LNCaP clone FGC (cell line): ENCODE measurements at places on chromosomes 1 and 21.

DNA sequence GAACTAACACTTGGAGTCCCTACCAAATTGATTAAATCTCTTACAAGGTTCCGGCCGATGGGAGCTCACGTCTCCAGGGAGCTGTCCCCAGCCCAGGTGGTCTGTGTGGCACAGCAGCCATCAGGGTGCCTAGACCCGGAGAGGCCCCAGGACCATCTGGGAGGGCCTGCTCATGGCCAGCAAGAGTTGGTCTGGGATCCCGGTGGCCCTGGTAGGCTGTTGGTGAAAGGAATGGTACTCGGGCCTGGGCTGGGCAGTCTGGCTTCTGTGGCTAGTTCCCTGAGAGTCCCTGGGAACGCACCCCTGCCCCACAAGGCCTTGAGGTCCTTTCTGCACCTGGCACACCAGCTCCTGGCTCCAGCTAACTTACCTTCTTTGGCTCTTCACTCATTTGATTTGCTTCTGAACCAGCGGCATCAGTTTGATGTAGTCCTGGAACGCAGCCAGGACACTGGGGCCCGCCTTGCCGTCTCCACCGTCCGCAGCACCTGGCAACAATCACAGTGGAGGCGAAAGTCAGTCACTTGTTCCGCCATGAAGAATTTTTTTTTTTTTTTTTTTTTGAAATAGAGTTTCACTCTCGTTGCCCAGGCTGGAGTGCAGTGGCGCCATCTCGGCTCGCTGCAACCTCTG, 62.5 kb downstream of the SCCPDH start:
- DNase-seq: no peak

GRCh38 chr1:151540982-151541377, 871 bp downstream of the TUFT1 start:
- DNase-seq: no peak

GRCh38 chr1:157782931-157783330, 6.0 kb upstream of the FCRL2 start:
- DNase-seq: no peak

DNA sequence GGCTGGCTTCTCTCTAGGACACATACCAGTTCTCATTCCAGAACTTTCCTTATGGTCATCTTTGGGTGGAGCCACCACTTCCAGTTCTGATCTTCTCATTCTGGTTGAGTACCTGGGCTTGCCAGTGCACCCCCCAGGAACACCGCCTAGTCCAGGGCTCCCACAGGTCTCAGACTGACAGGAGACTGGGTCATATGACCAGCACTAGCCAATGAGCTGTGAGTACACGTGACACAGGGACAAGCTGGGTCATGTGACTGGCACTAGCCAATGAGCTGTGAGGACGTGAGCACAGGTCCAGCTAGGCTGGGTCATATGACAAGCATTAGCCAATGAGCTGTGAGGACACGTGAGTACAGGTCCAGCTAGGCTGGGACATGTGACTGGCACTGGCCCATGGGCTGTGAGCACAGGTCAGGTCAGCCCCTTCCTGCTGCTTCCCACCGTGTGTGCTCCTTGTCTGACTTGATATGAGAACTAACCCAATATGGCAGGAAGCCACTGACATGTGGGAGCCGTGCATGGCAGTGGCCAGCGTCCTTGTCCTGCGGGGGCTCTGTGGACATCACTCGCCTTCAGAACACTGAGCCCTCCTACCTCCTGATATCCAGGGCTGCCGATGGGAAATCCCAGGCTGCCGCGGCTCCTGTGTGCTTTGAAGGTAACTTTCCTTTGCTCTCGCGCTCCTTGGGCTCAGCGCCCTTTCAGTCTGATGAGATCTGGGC, 22.7 kb downstream of the KRTAP10-1 start:
- DNase-seq: peak; percentile 100

DNA sequence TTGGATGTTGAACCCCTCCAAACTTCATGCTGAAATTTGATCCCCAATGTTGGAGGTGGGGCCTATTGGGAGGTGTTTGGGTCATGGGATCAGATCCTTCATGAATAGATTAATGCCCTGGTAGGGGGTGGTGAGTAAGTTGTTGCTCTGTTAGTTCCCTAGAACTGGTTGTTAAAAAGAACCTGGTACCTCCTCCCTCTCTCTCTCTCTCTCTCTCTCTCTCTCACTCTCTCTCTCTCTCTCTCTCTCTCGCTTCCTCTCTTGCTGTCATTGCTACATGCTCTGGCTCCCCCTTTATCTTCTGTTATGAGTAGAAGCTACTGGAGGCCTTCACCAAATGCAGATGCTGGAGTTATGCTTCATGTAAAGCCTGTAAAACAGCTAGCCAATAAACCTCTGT, 498.2 kb upstream of the NR5A2 start:
- no peak for DNase-seq

- no peak for DNase-seq
Measured at GRCh38 chr21:42466700-42467099, 29.3 kb downstream of the RSPH1 start.

GRCh38 chr1:14599800-14600199, 1.3 kb downstream of the KAZN start:
- no peak for DNase-seq

DNA sequence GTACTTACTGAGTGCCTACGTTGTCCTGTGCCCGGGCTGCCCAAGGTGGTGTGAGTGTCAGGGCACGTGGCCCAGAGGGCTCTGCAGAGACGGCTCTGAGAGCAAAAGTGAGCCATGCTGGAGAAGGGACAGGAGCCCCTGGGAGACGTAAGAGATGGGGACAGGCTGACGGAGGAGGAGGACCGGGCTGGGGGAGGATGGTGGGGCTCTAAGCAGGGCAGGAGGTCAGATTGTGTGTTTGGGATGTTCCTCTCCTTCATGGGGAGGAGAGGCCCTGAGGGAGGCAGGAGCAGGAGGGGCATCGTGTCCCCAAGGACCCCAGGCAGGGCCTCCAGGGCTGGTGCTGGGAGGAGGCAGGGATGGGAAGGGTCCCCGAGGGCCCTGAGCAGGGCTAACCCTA, 158.9 kb downstream of the PCBP3 start:
- no peak for DNase-seq

DNA sequence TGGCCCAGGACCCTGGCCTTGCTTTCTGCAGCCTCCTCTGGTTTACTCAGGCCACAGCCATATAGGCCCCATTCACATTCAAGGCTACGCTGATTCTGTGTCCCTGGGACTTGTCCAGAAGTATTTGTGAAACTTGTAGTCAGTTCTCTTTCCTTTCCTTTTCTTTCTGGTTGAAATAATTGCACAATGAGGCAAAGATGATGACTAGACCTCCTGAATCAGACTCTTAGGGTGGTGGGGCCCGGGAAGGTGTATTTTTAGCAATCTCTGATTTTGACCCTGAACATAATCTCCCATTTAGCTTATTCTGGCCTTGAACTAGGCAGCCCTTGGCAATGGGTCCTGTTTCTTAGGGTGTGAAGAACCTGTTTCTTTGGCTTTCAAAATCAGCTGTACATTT, 39.9 kb downstream of the STUM start:
- DNase-seq: no peak

DNA sequence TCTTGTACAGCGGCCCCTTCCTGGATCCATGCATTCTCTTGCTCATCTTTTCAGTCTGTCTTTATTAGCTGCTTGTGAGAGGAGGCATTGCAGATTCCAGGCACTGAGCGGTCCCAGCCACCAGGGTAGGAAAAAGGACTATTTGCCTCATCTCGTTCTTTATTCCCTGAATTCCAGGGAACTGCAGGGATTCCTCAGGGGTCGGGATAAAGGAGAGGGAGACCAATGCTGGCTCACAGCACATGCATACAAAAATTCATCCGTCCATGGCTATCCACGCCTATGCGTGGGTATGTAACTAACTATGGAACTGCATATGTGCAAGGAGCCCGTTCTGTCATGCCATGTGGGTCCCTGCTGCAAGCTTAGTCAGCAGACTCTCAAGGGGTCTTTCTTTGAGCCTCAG, 879 bp upstream of the PLPPR5 start:
- DNase-seq: no peak

GRCh38 chr1:50542362-50542761, 119.1 kb upstream of the DMRTA2 start:
- no peak for DNase-seq

DNA sequence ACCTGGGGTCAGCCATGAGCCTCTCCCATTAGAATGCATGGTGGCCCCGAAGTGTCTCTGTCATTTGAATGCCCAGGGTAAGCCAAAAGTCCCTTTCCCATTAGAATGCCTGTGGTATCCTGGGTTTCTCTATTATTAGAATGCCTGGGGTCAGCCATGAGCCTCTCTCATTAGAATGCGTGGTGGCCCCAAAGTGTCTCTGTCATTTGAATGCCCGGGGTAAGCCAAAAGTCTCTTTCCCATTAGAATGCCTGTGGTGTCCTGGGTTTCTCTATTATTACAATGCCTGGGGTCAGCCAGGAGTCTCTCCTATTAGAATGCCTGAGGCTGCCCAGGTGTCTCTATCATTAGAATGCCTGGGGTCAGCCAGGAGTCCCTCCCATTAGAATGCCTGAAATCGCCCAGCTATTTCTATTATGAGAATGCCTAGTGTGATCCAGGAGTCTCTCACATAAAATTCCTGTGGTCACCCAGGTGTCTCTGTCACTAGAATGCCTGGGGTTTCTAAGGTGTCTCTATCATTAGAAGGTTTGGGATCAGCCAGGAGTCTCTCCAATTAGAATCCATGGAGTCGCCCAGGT, 65.5 kb downstream of the RNF187 start:
- no peak for DNase-seq

- no peak for DNase-seq
Measured at GRCh38 chr1:88139633-88140032, 544.4 kb upstream of the PKN2 start.

GRCh38 chr1:180623579-180624347, 8.1 kb upstream of the XPR1 start:
- no peak for DNase-seq

DNA sequence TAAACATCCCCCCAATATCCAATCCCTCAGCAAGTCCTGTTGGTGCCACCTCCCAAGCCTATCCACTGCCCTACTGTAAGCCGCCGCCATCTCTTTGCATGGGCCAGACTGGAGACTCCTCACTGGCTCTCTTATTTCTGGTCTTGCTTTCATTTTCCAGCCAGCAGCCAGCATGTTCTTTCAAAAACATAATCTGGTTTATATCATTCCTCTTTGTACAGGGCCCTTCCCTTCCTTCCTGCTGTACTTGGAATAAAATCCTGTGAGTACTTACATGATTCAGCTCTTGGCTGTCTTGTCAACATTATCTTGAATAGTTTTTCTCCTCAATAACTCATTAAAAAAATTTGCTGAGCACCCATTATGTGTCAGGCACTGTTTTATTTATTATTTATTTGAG, 28.2 kb downstream of the TLR5 start:
- DNase-seq: no peak

DNA sequence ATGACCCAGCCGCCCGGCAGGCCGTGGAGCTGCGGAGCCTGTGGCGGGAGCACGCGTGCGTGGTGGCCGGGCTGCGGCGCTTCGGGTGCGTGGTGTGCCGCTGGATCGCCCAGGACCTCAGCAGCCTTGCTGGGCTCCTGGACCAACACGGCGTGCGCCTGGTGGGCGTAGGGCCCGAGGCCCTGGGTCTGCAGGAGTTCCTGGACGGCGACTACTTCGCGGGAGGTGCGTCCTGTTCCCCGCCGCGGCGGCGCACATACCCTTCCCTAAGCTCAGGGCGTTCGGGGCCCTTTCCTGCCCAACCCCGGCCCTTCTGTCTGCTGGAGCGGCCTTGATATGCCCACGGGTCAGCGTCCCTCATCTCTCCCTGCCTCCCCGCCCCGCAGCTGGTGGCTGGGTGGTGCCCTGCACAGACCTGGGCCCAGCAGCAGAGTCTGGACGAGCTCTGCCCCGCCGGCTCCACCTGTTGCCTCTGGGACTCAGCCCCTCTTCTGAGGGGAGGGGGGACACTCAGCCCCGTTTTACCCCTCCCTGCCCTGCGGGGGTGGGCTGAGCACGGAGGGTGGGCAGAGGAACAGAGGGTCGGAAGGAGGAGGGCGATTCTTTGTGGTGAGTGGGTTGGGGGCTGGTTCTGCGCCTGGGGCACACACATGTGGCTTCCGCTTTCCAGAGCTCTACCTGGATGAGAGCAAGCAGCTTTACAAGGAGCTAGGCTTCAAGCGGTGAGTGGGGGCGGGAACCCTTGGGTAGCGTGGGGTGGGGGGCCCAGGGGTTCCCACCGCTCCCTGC, 688 bp downstream of the PRXL2B start:
- DNase-seq: no peak

DNA sequence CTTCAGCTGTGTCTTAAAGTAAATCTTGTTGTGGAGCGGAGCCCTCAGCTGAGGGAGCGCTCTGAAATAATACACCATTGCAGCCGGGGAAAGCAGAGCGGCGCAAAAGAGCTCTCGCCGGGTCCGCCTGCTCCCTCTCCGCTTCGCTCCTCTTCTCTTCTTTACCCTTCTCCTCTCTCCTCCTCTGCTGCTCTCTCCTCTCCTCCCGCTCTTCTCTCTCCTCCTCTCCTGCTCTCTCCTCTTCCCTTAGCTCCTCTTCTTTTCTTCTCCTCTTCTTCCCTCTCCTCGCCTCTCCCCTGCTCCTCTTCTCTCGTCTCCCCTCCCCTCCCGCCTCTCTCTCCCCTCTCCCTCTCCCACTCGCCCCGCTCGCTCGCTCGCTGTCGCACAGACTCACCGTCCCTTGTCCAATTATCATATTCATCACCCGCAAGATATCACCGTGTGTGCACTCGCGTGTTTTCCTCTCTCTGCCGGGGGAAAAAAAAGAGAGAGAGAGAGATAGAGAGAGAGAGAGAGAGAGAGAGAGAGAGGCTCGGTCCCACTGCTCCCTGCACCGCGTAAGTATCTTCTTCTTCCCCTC, at the start of gene PROX1:
TSS of gene PROX1 (plus strand) at position 47 of the 580 bp plus-strand sequence. CDS start 8,563 bp downstream, outside the sequence.
- DNase-seq: peak; percentile 58

DNA sequence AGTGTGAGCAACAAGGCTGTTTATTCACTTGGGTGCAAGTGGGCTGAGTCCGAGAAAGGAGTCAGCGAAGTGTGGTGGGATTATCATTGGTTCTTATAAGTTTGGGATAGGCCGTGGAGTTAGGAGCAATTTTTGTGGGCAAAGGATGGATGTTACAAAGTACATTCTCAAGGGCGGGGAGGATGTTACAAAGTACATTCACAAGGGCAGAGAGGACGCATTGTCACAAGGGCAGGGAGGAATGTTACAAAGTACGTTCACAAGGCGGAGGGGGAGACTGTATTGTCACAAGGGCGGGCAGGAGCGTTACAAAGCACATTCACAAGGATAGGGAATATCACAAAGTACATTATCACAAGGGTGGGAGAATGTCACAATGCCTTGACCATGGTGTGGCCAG, 5.2 kb upstream of the TMEM183A start:
- DNase-seq: no peak

DNA sequence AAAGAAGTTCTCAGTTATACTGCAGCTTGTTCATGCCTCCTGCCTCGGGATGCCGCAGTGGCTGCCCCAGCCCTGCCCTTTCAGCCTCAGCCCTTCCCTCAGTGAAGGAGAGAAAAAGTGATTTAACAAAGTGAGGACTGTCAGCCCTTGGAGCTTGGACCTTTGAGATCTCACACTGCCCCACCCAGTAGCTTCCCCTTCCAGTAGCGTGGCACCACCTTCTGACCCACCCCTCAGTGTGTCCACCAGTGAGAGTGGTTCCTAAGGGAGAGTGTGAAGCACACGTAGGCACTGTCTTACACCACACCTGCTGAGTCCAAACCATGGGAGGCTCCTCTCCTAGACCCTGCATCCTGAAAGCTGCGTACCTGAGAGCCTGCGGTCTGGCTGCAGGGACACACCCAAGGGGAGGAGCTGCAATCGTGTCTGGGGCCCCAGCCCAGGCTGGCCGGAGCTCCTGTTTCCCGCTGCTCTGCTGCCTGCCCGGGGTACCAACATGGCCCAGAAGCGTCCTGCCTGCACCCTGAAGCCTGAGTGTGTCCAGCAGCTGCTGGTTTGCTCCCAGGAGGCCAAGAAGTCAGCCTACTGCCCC, at the start of gene CDA:
TSS of gene CDA (plus strand) at position 464 of the 592 bp plus-strand sequence. CDS start at position 497, 33 bp downstream.
- DNase-seq: no peak
